ENCODE measurements at places on chromosomes 13 and 19.

GRCh38 chr19:45161738-45162607, 1.2 kb upstream of the NKPD1 start:
- DNase-seq: no peak

- DNase-seq: no peak
Measured at GRCh38 chr13:100362781-100363180, 225.8 kb downstream of the GGACT start.

- DNase-seq: no peak
Measured at GRCh38 chr13:110322126-110322827, 15.2 kb downstream of the COL4A2 start.

- no peak for DNase-seq
Measured at GRCh38 chr13:42597505-42597904, 23.6 kb downstream of the TNFSF11 start.

- no peak for DNase-seq
Measured at GRCh38 chr13:111115965-111116521, 933 bp downstream of the ARHGEF7 start.

- no peak for DNase-seq
Measured at GRCh38 chr19:53580871-53581835, 43.2 kb downstream of the ZNF331 start.

Data from stimulated activated CD8-positive, alpha-beta memory T cell treated with anti-CD3 and anti-CD28 coated beads, Interleukin-4, amount 100 ng/mL, for 48 hours (primary cell).